ENCODE measurements at places on chromosomes 13 and 19. TPM values are rescaled to one million over a fixed set of nuclear protein-coding genes. Genes with fewer than 3 reads are reported as not detected.
A peak's percentile ranks its signal among the peaks of the same experiment; 100 is the strongest.

ADGRE2 gene
- polyA plus RNA-seq, result 1.00 TPM

ZNF260 gene
- 3.5 TPM for polyA plus RNA-seq

TMPRSS9 gene
- not detected for polyA plus RNA-seq

TMEM161A gene
- 11.2 TPM for polyA plus RNA-seq

GARRE1 gene
- 2.1 TPM for polyA plus RNA-seq

ISYNA1 gene
- polyA plus RNA-seq, result 15.0 TPM

RAP2A gene
- 3.8 TPM for polyA plus RNA-seq

ADM5 gene
- 2.5 TPM for polyA plus RNA-seq

WDR88 gene
- polyA plus RNA-seq, result not detected

GFY gene
- not detected for polyA plus RNA-seq

BRCA2 gene
- 1.2 TPM for polyA plus RNA-seq

STARD13 gene
- 4.4 TPM for polyA plus RNA-seq

DNA sequence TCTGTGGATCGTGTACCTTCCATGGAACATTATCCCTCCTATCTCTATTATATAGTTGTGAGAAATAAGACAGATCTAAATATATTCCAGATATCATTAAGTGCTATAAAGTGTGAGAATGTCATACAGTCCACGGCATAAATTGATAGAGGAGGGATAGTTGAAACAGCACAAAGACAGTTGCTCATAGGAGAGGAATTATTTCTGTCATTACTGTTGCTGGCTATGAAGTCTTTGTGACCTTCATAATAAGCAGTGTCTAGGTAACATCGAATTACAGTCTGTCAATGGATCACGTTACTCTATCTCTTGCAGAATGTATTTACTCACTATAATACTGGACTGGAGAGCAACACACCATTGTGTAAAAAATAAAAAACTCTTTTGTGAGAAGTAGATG is 671.5 kb upstream of the PCDH20 start:
- no peak for DNase-seq

DNA sequence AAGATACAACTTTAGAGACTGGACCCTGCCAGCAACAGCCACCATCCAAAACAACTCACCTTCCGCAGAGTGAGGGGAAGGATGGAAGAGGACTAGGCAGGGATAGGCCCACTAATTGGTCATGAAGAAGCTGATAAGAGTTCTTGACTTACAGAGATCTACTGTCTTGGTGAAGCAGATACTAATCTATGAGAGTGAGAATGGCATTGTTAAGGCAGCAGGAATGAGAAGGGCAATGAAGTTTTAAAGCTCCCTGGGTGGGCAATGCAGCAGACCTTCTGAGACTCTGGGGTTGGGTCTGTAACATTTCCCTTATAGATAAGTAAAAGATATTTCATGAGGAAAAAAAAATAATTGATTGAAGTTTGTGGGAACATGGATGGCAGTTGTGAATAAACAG is 63.7 kb downstream of the KLF12 start:
- DNase-seq, result no peak

DNA sequence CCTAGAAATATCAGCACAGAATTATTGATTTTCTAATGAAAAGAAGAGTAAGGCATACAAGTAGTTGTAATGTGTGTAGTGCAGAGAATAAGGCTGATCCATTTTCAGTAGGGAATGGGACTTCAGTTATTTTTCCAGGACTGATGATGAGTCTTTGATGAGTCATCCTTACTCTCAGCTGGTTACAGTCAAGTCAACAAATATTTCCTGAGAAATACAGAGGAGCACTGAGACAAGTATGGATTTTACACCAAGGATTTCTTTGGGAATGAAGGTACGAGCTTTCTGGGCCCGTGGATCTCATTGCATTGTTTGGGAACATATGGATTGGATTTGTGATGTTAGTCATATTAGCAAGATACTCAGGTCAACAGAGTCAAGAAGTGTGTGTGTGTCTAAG is 502.7 kb downstream of the FGF9 start:
- no peak for DNase-seq

DNA sequence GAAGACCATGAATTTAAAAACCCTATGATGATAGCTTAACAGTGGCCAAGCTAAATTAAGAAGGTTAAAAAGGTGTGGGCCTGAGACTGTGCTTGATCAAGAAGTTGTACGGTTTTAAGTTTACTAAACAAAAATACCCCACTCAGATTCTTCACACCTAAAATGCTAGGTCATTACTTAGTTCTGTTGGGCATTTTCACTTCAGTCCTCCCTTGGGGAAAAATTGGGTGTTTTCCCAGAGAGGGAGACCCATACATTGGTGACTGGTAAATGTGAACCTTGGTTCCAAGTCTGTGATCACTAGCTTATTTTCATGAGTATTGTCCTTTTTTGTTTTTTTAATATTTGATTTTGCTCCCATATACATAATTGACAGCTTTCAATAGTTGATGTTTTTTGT is 44.4 kb downstream of the MTUS2 start:
- no peak for DNase-seq

GRCh38 chr19:50257141-50257540 is 53.7 kb downstream of the MYH14 start:
- no peak for DNase-seq

GRCh38 chr19:39372941-39373340 is 18.0 kb downstream of the PAF1 start:
- DNase-seq, result no peak

GRCh38 chr13:41075034-41075433 is 13.7 kb downstream of the WBP4 start:
- DNase-seq, result peak; percentile 74

GRCh38 chr19:4456476-4456842 is 1.1 kb downstream of the UBXN6 start:
- peak; percentile 80 for DNase-seq

GRCh38 chr19:13978351-13979243 is 26.3 kb downstream of the DCAF15 start:
- DNase-seq, result peak; percentile 96

DNA sequence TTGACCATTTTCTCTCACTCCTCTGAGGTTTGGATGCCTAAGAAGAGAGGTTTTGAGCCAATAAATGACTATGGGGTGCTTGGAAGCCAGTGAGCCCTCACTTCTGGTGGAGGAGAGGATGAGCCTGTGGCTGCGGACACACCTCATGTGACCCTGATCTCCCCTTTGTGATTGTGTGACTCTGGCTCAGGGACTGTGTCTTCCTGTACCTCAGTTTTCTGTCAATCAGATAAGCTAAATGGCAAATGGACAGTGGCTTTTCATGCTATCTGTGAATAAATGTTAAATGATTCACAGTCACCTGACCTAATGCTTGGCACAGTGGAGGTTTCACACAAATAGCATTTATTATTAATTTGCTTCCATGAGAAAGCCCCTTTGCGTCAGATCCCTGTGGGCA is 2.7 kb downstream of the PSG8 start:
- DNase-seq, result no peak

DNA sequence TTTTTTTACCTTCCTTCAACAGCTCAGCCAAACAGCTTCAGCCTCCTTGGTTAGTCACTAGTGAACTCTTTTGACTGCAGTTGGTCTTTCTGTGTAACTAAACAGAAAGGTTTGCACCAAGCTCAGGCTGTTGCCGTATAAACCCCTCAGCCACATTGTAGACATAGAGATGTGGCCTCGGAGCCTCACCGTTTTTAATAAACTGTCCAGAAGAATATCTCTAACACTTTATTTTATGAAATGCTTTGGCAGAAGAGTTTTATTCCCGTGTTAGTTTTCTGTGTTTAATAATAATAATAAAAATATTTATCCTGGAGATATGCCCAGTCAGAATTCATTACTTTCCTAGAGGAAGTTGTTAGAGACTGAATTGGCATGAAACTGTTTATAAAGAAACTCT is 171.7 kb upstream of the MAB21L1 start:
- DNase-seq, result no peak

- DNase-seq, result no peak
These were observed 223.1 kb downstream of the MZT1 start for GRCh38 chr13:72504131-72504841.

DNA sequence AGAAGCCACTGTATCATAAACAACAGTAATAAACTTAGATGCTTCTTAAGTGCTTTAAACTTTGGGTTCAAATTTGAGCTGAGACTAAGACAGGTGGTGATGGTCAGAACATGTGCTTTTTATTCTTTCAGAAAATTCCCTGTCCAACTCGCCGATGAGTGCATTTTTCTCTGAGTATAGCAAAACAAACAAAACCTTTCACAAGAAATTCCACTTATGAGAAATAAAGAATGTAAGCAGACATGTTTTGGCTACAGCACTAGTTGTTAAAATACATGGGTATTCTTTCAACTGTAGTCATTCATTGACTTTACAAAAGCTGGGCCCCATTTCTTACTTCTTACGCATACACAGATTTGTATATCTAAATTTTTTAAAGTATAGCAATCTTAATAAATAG is 125.6 kb downstream of the SPRY2 start:
- peak; percentile 14 for DNase-seq

DNA sequence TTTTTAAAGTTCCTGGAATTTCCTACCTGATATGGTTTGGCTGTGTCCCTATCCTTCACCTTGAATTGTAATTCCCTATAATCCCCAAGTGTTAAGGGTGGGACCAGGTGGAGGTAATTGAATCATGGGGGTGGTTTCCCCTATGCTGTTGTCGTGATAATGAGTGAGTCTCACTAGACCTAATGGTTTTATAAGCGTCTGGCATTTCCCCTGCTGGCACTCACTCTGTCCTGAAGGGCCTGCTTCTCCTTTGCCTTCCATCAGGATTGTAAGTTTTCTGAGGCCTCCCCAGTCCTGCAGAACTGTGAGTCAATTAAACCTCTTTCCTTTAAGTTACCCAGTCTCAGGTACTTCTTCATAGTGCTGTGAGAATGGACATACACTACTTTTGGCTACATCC is 298.7 kb downstream of the HS6ST3 start:
- no peak for DNase-seq

- peak; percentile 93 for DNase-seq
These were observed 2.8 kb downstream of the GIPR start for GRCh38 chr19:45670670-45671453.

DNA sequence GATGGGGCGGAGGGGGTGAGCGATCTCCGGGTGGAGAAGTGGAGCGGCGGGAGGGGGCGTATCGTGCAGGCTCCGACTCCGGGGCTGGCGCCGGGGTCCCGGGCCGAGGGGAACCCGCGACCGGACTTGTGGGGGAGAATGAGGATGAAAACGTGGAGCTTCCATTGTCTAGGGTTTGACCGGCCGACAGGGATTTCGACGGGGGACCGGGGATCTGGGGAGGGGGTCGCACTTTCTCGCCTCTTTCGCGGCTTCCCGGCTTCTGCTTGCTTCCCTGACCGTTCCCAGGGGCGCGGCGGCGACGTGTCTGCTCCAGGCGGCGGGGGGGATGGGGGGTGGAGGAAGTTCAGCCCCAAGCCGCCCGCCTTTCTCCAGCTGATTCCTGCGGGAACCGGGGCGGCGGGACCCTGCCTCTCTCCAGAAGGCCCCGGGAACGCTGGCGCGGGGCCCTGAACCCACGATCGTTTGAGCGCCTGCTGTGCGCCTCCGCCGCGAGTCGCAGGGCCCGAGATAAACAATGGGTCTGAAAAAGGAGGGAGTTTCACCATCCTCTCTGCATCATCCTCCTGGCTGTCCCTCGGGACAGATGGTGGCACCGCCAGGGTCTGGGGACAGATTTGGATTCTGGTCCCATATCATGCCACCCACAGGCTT is 790 bp downstream of the TPM4 start:
- DNase-seq, result peak; percentile 82

DNA sequence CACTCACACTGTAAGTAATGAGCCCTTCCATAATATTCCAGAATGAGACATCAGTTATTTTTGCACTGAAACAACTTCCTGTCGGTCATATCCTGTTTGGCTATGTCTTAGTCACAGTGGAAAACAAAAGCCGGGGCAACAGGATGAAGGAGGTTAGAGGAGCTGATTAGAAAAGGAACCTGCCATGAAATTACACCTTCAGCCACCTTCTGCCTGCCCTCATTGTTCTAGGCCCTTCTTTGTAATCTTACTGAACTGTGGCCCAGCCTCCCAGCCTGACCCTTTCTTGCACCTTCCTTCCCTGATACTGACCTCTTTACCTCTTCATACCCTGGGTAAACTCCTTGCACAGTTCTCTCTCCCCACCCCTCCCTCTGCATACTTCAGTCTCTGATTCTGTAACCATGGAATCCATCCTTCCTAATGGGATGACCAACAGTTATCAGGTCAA is 67.3 kb downstream of the DOCK9 start:
- no peak for DNase-seq

DNA sequence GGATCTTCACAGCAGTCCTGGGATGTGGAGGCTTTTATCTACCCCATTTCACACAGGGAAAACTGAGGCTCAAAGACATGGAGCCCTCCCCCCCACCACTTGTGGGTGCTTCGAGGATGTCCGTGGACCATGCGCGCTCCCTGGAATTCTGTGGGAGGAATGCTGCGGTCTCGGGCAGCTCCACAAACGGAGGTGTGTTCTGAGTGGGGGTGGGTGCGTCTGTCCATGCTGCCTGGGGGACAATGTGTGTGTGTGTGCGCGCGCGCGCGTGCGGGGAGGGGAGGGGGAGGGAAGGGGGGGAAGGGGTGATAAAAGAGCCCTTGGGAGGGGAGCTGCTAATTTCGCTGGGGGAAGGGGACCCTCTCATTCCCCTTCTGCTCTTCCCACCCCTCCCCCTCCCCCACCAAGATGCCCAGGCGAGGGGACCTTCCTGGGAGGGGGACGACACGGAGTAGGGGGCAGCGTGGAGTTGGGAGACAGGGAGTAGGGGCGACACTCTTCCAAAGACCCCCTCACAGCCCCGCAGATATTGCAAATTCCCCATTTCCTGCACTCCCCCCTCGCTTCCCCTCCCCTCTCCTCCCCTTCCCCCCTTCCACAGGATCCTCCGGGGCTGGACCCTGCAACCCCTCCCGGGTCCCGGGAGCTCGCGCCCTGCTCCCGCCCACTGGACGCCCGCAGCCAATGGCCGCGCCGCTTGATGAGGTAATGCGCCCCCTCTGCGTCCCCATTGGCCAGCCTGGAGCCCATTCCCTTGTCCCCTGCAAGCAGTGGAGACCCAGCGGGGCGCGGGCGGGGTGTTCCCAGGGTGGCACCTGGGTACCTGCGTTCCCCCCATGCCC is 18.9 kb upstream of the ZNRF4 start:
- peak; percentile 88 for DNase-seq

DNA sequence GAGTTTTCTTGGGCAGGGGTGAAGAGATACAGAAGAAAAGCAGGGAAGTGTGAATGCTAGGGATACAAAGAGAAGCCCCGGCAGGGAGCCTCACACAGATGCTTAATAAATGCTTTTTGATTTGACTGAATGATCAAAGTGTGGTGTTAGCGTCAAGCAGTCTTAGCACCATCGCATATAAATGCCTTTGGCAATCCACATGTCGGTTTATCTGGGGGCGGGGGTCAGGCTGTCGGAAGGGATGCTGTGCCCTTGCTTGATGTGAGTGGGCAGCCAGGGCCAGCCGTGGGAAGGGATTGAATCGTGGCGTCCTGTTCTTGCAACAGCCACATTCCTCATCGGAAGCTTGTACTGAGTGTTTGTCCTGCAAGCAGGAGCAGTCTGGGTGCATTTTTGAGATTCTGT is 173.1 kb downstream of the LACC1 start:
- peak; percentile 57 for DNase-seq

- no peak for DNase-seq
These were observed 42.9 kb upstream of the RAP2A start for GRCh38 chr13:97390941-97391600.

Data from stomach (tissue), 19 donors.